Stimulated activated CD4-positive, alpha-beta T cell treated with anti-CD3 and anti-CD28 coated beads, Interleukin-1b, Interleukin-23, amount 100 ng/mL, for 4 hours (primary cell): ENCODE measurements at places on chromosomes 4 and X.

DNA sequence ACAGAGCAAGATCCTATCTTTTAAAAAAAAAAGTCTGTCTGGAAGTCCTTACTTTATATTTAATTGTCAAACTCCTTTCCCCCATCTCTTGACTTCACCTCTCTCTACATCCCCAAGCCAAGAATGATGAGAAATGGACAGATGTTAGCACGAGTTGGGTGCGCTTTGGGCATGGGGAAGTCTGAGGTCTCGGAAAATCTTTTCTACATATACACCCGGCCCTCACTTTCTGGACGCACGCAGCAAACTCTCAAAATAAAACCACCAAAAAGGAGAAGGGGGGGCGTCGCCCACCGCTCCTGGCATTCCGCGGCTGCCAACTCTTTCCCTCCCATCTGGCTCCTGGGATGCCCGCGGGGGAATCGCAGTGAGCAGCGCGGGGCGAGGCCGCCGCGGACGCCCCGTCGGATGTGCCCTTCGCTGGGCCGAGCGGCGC lies 756 bp downstream of the IGFBP7 start:
- DNase-seq, result no peak

GRCh38 chr4:8090312-8090711 lies 68.3 kb downstream of the ABLIM2 start:
- no peak for DNase-seq

DNA sequence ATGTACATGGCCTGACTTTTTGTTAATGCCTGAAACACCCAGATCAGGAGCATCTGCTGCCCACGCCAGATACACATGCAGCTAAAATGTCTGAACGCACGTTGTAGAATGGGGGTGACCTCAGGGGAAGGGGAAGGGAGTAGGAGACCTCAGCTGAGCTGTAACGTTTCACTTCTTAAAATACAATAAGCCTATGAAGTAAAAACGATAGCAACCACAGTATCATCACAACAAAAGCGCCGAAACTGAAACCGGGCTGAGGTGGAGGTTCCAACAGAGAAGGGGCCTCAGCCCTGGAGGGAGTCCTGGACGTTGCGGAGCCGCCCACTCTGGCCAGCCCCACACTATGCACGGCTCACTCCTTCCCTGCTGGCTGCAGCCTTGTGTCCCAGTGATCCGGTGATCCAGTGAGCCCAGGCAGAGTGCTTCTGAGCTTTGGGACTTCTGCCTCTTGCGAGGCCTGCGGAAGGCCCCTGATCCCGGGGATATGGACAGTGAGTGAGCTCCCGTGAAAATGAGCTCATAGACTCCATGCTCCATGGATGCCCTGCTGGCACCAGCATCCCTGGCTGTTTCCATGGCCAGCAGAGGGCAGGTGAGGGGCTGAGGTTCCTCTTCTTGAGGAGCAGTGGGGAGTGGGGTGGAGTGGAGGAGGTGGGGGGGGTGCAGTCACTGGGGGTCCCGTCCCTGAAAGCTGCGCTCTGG lies 52.0 kb downstream of the HMX1 start:
- DNase-seq, result no peak

DNA sequence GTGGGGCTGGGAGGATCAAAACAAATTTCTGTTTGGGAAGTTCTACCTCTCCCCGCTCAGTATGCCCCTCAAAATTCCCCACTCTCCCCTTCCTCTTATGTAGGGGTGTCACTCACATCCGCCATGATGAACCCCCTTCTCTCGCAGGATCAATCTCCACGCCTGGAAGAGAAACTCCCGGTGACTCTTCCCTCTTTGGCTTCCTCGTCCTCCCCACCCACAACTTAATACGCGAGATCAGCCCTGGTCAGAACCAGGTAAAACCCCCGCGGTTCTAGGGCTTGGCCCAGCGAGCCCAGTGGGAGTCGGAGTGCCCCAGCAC lies 427 bp downstream of the LAMTOR3 start:
- DNase-seq, result no peak

GRCh38 chrX:15619053-15619755 lies 18.4 kb upstream of the ACE2 start:
- no peak for DNase-seq

DNA sequence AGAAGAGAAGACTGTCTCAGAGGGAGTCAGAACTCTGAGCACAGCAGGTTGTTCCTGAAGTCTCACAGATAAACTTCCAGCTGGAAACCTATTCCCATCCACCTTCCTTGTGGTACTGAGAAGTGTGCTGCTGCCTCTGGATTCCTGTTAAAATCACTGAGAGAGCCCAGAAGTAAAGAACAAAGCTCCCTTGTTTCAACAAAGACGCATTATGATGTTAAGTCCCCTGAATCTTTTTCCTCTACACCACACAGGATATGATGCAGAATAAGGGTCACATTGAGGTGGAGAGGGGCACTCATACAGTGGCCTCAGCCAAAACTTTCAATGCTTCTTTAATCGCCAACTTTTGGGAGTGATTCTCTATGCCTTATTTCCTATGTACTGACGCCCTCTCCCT lies 321.0 kb downstream of the OPHN1 start:
- no peak for DNase-seq

GRCh38 chr4:76420762-76421581 lies at the start of gene CCDC158:
CCDC158 (minus strand) TSS chr4:76421141; CDS start chr4:76403207, 17,934 bp downstream.
- DNase-seq, result no peak
